ENCODE measurements at places on chromosomes 16 and 17.

GRCh38 chr17:51493206-51493605 lies 232.9 kb downstream of the UTP18 start:
- DNase-seq, result no peak

DNA sequence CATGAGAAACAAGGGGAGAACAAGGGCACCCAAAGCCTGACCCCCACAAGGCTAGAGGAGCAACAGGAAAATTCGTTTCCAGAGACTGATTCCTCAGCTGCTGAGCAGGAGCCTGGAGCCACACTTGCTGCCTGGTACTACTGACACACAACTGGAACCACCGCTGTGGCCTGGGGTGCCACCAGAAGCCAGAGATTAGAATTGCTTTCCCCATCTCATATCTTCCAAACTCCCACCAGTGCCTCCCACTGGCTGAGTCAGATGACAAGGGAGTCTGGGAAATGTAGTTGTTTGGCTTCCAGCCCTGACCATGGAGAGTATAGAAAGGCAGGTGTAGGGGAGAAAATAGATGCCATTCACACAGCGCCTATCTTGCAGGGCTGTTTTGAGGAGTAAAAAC lies 4.1 kb upstream of the TMEM11 start:
- DNase-seq, result no peak

- no peak for DNase-seq
These were observed 177.4 kb downstream of the PRKCB start for GRCh38 chr16:24013054-24013636.

DNA sequence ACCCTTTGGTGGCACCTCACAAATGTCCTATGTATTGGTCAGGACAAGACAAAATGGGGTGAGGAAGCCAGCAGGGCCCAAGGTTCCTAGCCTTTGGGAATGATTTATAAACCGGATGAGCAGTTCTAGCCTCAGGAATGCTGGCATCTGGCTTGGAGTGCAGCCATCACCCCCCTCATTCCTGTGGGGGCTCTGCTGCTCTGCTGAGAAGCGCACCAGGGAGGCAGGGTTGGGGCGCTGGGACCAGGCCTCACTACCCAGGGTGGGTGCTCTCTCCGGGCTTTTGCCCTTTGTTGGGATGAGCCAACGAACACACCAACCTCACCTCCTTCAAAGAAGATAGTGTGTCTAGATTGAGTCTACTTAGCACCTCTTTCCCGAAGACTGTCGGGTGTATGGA lies 39.2 kb downstream of the TMEM11 start:
- DNase-seq, result no peak

DNA sequence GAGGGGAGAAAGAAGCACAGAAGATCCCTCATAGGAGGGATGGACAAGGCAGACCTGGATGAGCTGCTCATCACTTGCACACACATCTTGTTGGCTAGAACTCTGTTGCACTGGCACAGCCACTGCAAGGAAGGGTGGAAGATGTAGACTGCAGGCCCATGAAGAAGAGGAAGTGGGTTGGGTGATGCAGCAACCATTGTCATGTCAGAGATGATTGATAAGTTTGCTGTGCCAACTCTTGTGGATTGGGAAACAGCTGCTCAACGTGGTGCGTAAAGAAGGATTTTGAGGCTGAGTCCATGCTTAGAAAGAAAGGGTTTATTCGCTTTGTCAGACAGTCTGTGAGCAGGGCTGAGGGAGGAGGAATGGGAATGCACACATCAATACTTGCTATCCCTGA lies 161.4 kb upstream of the MPHOSPH6 start:
- DNase-seq, result no peak

GRCh38 chr16:56281249-56281805 lies 90.0 kb downstream of the GNAO1 start:
- no peak for DNase-seq

- DNase-seq, result no peak
These were observed 105.5 kb downstream of the AXIN2 start for GRCh38 chr17:65455972-65456343.

DNA sequence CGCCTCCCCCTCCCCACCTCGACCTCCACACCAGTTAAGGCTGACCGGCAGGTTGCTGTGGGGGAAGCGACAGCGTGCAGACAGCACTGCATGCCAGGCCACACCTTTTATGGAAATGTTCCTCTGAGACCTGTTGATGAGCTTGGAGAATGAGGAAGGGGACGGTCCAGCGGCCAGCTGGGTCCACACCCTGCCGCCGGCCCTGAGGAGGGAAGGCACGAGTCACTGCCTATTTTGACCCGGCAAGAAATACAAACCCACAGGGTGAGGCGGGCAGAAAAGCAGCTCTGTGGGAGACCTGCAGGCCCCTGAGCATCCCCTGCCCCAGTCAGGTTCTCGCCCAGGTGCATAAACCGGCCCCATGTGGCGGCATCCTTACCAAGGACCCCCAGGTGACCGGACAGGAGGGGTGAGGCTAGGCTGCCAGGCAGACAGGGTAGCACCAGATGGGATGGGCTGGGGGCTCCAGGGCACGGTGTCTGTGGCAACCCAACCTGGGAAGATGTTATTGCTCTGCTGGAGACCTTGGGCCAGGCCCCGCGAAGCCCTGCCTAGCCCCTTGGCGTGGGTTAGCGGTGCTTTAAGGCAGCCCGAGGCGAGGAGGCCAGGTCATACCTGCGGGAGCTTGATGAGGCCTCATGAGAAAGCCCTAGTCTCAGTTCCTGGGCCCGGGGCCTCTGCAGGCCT lies 12.7 kb downstream of the NATD1 start:
- DNase-seq, result no peak

DNA sequence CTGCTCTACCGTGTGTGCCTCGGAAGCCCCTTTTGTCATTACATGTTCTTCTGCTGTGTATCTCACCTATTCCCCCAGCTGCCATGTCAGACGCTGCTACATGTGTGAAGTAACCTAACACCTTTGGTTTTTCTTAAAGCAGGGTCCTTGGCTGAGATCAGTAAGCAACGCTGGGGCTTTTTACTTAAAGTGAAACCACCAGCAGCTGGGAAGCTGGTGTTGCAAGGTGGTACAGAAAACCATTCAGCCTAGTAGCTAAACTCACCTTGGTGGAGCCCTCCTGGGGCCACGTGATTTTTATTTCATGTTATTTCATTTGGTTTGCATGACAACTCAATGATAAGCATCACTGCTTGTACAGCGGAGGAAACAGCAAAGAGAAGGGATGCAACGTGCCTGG lies 62.6 kb downstream of the PLCG2 start:
- no peak for DNase-seq

DNA sequence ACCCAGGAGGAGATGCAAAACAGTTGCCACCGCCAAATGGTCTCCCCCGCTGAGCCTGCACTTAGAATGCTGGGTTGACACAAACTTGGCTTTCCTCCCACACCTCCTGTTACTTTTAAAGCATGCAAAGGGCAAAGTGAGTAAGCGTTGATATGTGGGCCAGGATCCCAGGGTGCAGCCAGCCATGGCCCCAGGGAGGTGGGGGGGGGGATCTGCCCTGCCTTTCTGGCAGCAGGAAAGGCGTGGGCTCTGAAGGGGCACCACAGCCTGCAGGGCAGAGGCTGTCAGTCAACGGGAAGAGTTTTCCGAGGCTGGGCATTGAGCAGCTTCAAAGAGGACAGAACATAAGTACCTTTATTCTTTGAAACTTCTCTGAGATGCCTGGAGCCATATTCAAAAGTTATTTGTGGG lies 142.3 kb downstream of the ABCC12 start:
- DNase-seq, result no peak

GRCh38 chr16:14071576-14072271 lies 605 bp downstream of the MRTFB start:
- DNase-seq, result no peak

DNA sequence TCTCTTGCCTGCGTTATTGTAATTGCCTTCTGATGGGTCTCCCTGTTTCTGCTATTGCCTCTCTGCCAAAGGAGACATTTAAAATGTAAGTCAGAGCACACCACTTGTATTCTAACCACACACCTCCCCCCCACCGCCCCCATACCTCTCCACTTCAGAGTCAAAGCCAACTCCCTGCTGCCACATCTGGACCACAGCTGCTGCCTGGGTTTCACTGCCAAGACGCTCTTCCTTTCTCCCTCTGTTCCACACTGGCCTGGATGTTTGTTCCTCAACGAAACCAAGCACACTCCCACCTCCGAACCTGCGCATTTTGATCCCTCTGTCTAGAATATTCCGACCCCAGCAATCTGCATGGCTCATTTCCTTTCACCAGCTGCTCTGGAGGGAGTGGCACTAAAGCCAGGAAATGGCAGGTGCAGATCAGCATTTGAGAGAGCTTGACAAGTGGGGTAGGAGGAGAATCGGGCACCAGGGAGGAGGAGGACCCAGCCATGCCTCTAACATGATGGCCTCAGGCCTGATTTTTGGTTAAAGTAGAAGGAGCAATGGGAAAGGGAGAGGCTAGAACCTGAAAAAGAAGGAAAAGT lies 92.4 kb upstream of the HS3ST2 start:
- DNase-seq, result no peak

- DNase-seq, result no peak
These were observed 10.2 kb downstream of the BAHCC1 start for GRCh38 chr17:81405411-81405872.

DNA sequence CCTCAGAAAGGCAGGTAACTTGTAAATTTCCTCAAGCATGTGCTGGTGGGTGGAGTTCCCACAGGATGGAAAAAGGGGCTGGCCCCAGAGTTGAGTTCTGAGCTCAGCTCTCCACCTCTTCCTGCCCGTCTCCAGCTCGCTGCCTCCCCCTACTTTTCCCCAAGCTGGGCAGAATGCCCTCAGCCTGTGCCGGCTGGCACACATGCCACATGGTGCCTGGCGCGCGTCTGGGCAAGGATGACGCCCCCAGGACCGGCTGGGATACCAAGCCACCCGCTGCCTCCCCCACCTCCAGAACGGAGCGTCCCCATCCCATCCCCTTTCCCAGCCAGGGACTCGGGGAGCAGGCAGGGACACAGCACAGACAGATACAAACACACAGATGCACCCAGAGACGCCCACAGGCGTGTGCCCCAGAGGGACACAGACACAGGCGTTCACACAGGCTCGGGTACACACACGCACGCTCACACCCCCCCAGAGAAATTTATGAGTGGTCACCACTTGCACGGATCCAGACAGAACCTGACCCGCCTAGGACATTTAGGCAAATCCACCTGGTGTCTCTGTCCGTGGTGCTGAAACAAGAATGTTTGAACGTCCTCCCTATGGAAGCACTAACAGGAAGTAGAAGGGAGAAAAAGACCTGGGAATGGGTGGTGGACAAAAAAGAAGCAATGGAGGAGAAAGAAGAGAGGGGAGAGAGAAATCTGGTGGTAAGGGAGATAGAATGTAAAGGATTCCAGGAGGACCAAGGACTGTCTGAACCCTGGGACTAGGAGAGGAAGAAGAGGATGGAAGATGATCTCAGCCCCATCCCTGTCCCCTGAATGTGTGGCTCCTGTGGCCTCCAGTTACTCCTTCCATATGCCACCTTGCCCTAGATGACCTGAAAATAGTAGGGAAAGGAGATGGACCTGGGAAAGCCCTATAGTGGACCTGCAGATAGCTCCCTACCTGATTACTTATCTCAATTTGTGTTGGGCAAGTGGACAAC lies 15.5 kb downstream of the NEUROD2 start:
- no peak for DNase-seq

GRCh38 chr17:76223802-76224201 lies 16.5 kb downstream of the RNF157 start:
- no peak for DNase-seq

- no peak for DNase-seq
These were observed 121.2 kb downstream of the HAPSTR1 start for GRCh38 chr16:9212621-9213020.

DNA sequence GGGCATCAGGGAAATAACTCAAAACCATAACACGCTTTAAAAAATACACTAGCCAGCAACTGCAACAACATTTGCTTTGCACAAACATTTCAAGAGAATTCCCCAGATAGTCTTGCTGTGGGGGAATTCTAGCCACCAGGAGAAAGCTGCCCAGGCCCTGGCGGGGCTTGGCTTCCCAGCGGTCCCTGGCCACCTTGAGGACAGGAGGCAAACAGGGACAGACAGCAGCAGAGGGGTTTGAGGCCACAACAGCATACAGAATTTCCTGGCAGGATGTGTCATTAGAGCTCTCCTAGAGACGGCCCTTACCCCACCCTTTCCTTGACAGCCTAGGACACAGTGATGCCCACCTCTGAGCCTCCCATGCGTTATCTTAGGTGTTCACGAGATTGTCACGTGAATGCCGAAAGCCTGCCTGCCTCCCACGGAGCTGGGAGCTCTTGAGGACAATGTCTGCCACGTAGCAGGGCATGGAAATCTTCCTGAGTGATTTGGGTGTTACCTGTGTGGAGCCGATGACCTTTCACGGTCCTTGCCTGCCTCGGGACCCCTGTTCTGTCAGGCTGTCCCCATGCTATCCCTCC lies 114.3 kb downstream of the RBFOX3 start:
- no peak for DNase-seq

- no peak for DNase-seq
These were observed 42.3 kb upstream of the HNF1B start for GRCh38 chr17:37787055-37787757.

DNA sequence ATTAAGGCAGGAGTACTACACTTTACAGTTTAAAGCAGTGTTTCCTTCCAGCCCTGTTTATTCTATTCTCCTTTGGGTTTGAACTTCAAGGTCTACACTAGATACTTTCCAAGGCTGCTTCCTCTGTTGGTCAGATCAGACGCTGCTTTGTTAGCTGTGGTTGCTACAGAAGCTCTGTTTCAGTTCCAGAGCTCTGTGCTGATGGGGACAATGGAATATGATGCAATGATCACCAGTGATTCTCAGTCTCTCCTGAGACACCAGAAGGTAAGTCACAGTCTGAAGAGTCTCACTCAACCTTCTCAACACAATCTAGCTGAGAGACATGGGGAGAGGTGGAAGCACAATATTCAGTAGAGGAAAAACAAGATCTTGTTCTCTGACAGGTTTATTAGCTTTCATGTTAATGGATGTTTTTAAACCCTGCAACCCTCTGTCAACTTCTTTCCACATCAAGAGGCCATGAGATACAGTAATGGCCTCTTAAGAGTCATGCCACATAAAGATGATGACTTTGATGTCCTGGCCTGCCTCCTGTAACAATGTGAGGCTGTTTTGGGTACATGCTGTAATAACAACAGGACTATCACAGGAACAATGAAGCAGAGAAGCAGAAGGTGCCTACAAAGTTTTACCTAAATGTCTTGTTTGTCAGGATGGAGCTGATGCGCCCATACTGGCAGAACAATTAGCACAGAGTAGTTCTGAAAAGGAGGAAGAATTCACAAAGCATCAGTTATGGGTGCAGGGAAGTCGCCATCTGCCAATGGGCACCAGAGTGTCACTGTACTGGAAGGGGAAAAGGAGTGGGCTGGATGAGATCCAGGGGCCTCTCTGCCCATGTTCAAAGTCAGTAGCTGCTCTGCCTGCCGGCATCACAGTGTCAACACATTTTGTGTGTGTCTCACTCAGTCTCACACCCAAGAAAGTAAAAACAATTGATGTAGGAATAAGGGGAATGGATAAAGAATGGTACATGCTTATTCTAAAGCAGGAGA lies 33.4 kb downstream of the PSME3IP1 start:
- DNase-seq, result no peak

- no peak for DNase-seq
These were observed 59.9 kb downstream of the OR1D5 start for GRCh38 chr17:3003296-3004149.

GRCh38 chr17:54950116-54950515 lies 18.3 kb downstream of the COX11 start:
- no peak for DNase-seq

GRCh38 chr16:53816211-53816836 lies 112.4 kb downstream of the FTO start:
- no peak for DNase-seq

GRCh38 chr16:66418165-66418962 lies 8.7 kb upstream of the BEAN1 start:
- no peak for DNase-seq
